ENCODE measurements at places on chromosomes 2 and 18. TPM values are rescaled to one million over a fixed set of nuclear protein-coding genes. Genes with fewer than 3 reads are reported as not detected.

The BCS1L gene
- total RNA-seq, result 96.4 TPM

The DSG3 gene
- not detected for total RNA-seq

GRCh38 chr18:46630991-46631390, 26.0 kb downstream of the LOXHD1 start:
- H3K36me3 ChIP-seq, result no peaks in the 10 kb centered on the region
- no peak for DNase-seq
- no peak overlapping the region for H3K27ac ChIP-seq
- no peaks in the 10 kb centered on the region for H3K27me3 ChIP-seq
- no peak overlapping the region for H3K4me3 ChIP-seq

The RAX gene
- total RNA-seq, result not detected

DNA sequence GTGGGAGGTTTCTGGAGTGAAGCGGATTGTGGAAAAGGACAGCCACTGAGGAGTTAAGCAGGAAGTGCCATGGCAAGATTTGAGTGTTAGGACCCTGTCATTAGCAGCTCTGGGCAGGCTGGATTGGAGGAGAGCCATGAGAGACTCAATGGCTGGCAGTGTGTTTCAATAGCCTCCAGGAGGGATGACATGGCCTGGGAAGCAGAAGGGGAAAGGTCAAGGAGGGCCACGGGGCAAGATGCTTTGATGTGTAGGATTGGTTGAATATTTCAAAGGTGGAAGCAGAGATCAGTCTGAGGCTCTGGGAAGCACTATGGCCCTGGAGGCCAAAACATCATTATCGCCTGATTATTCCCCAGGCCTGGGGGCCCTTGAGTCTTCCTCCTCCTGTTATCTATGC, 229.0 kb upstream of the HS6ST1 start:
- no peaks in the 10 kb centered on the region for H3K36me3 ChIP-seq
- DNase-seq, result no peak
- H3K4me3 ChIP-seq, result no peak overlapping the region
- H3K27ac ChIP-seq, result no peak overlapping the region

DNA sequence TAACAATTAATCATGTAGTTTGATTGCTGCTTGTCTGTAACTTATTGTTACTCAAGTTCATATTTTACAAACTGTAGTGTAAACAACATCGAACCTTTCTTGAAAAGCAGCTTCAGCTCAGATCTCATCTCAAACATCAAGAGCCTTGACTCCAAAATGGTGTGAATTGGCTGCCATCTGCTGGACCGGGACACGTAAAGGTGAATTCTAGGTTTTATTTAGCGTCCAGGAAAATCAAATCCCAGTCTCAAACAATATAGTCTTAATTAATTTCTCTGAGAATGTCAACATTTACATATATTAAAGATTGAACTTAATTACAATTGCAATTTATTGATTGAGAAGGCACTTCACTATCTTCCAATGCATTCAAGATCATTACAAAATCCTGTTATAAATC, 453.0 kb downstream of the GALR1 start:
- peaks cover 30% of the 10 kb centered on the region for H3K27me3 ChIP-seq
- no peak overlapping the region for H3K27ac ChIP-seq
- no peaks in the 10 kb centered on the region for H3K4me1 ChIP-seq
- no peaks in the 10 kb centered on the region for H3K36me3 ChIP-seq

Measured in activated naive CD8-positive, alpha-beta T cell treated with anti-CD3 and anti-CD28 coated beads for 36 hours (primary cell).